C1 segment of cervical spinal cord (tissue), 14 donors: ENCODE measurements at places on chromosomes 6 and 20.

- DNase-seq = no peak
These were observed 48.1 kb downstream of the CHMP4B start for GRCh38 chr20:33859157-33859695.

GRCh38 chr6:11200356-11200755 is 32.1 kb downstream of the NEDD9 start:
- no peak for DNase-seq

GRCh38 chr20:40244286-40244685 is 444.8 kb downstream of the MAFB start:
- no peak for DNase-seq

DNA sequence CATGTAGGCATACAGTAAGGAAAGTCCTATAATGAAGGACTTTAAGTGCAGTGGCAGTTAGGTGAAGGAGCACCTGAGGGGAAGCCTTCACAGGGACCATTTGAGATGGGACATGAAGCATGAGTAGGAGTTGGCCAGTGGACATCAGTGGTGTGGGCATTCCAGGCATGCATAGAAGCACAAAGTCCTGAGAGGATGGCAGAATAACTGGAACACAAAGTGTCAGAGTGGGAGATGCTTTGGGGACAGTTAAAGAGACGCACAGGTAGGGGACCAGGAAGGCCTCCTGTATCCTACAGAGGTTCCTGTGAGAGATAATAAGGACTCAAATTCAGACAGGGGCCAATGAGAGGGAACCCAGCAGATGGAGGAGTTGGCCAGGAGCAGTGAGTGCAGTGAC is 26.4 kb upstream of the EFHC1 start:
- no peak for DNase-seq

DNA sequence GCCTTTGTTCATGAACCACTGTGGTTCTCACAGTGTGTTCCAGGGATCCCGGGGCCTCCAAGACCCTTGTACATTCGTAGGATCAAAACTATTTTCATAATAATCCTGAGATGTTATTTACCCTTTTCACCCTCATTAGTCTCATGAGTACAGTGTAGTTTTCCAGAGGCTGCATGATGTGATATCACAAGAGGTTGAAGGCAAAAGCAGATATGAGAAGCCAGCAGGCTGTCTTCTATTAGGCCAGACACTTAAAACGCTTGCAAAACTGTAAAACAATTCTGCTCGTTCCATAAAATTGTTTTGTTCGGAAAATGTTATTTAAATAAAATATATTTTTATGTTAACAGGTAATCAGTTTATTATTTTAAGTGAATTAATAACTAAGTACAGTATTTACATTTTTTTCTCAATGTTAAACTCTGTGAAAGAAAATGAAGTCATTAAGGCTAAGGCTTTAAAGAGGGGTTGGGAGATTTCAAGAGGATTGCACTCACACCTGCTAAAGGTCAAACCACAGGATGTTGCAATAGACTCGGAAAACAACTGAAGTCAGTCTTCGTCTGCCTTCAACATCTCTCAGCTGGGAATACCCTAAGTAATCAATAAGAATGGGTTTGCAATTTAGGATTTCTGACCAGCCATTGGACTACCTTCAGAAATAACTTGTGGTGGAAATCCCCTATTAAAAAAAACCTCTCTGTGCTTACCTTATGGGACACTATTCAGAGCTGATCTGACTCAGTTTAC is 474.2 kb downstream of the KIF16B start:
- DNase-seq = no peak
